ENCODE measurements at places on chromosomes 11 and 22.
A peak's percentile ranks its signal among the peaks of the same experiment; 100 is the strongest.

DNA sequence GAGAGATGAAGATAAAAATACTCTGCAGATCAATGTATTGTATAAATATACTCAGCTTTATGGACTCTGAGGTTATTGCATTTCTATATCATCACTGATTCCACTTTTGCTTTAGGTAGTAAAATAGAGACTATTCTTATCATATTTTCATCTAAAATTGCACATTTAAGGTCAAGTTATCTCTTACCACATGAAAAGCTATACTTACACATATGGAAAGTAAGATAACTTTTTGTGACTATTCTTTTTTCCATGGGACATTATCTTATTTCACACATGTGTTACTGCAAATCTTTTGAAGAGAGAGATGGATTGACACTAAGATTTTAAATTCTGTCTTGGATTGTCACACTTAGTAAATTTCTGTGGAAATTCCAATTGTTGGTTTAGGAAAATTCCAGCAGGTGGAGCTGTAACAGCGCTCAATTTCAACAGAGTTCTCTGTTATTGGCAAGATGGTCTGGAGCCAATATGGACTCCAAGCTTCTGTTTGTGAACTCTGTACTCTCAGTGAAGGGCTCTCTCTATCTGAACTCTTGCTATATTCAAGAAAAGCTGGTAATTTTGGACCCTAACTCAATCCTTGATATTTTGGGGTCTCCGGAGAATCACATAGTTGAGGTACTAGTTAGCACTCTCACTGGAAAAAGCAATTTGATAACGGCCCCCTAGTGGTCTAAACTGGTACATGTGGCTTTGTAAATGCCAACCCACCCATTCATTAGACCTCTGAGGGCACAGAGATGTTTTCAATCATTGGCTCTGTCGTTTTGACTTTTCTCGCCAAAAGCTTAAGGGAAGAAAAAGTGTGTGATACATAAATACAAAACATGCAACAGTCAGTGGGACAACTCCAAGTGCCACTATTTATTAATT lies 429.7 kb downstream of the ETS1 start:
- peak; percentile 84 for DNase-seq

DNA sequence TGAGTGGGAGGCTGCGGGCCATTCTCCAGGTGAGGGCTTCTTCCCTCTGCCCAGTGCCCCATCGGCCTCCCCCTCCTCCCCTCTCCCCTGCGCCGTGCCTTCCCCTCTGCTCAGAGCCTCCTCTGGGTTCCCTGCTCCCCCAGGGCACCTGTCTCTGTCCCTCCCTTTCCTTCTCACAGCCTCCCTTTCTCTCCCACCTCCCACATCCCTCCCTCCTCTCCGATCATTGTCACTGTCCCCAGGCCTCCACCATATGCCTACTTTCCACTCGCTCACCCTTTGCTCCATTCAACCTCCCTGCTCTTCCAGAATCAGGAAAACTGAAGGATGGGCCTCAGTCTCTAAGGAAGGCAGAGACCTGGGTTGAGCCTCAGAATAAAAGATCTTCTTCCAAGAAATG lies 9.9 kb upstream of the APOBEC3H start:
- no peak for DNase-seq

DNA sequence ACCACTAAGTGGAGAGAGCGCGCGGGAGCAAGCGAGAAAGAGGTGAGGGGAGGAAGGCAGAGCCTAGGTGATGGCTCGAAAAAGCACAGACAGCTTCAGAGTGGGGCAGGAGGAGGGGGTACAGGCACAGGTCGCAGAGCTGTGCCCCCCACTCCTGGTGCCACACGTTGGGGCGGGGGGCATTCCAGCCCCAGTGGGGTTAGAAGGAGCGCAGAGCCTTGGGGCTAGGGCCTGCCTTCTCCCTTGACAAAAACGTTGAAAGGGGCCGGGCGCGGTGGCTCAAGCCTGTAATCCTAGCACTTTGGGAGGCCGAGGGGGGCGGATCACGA lies 41.6 kb upstream of the ISX start:
- DNase-seq: no peak

DNA sequence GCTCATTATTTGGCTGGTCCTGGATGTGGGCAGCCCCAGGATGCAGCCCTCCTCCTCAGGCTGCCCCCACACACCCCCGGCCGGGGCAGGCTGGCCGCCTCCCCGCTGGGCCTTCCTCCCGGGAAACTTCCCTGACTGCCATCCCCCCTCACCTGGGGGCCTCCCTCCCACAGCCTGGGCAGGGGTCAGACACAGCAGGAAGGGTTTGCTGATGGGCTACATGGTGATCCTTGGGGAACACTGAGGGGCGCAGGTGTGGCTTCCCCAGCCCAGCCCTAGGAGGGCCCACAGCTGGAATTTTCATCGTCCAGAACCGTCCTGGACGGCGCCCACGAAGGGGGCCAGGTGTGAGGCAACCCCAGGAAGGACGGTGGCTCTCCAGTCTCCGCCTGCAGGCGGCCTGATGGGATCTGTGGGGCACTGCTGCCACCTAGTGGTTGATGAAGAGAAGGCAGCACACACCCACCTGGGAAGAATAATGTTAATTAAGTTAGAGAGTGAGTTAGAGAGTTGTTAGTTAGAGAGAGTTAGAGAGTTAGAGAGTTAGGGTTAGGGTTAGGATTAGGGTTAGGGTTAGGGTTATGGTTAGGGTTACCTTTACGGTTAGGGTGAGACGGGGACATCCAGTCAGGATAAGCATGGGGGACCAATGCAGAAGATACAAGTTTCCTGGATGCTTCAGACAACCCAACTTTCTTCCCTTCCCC lies 75.9 kb upstream of the PRR5 start:
- no peak for DNase-seq

DNA sequence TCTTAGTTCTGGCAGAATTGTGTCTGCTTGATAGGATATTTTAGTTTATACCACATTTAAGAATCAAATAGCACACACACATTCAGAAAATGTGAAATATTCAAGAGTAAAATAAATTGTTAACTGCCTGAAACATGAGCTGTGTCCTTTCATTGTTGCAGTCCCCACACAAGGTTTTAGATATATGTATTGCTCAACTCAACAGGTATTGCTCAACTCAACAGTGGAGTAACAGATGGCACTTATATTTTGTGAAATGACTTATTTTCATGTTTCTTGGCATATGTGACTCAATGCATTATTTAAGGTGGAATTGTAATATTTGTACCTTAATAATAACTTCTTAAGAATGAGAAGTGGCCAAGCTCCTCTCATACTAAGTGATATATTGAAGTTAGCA lies 760.3 kb downstream of the CNTN5 start:
- DNase-seq: no peak

DNA sequence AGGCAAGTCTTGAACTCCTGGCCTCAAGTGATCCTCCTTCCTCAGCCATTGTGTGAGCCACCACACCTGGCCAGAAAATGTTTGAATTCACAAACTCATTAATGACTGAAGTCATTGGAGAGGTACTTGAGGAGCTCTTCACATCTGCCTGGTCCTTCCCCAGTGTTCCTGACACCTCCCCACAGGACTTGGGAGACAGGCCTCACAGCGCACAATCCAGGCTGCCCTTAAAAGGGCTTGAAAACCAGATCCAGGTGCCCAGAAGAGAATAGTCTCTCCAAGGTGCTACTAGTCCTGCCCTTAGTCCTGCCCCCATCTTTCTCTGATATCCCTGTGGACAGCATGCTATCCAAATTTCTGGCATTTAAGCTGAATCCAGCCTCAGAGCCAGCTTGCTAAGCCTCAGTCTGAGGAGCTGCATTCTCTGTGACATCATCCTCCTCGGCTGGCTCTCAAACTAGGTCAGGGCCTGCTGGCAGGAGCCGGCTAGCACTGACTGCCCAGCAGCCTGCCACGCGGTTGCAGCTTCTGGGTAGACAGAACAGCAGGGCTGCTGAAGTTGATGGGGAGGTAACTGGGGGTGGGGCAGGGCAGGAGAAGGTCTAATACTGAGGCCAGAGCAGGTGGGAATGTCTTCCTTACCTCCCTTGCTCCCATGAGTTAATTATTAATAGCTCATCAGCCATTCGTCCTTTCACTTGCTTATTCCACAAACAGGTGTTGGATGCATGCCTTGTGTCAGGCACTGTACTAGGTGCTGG lies 35.3 kb upstream of the NECTIN1 start:
- no peak for DNase-seq

- DNase-seq: no peak
Observed at GRCh38 chr11:73200256-73200655, 17.8 kb upstream of the P2RY2 start.

DNA sequence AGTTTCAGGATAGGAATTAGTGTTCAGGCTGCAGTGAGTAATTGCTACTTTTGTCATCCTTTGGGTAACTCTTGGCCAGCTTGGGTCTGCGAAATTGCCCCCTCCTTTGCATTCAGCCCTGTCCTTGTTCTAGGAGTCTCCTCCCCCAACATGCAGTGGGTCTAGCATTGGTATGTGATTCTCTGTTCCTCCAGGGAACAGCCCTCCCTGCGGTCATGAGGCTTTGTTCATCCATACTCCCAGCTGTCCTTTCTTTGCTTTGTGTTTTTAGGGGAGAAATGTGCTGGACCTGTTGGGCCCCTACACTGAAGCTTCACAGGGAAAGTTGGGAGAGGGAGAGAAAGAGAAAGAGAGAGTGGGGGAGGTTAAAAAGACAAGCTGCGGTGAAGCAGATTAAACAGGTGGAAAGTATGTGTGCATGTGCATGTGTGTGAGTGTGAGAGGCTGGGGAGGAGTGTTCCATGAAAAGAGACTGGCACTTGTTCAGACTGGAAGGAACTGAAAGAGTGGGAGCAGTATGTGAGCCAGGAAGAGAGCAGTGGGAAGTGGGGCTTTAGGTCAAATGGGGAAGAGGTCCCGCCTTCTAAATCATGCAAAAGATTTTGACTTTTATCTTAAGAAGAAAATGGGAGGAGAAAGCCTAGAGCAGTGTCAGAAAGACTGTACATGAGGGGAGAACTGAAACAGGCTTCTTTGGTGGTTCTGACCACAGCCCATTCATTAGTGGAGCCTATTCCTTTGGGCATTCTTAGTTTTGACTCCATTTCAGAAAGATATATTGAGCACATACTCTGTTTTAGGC lies 17.9 kb upstream of the SESN3 start:
- no peak for DNase-seq

DNA sequence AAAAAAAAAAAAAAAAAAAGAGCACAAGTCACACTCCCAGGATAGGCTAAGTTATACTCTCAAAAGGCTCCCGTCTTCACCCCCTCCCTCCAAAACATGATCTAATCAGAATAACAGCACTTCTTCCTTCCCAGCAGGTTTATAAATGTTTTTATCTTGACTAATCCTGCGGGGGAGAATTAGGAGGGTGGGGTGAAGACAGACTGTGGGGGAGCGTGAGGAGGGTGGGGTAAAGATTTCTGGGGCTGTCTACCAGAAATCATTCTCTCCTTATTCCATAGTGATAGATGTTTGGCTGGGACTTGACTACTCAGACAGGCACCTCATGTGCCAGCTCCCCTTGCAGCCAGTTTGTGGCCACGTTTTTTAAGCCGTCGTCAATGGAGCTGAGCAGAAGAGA lies 17.0 kb downstream of the KCNE3 start:
- DNase-seq: no peak
